Colonic mucosa (tissue), 4 donors: ENCODE measurements at places on chromosomes 7 and 10. TPM values are rescaled to one million over a fixed set of nuclear protein-coding genes. Genes with fewer than 3 reads are reported as not detected.
A peak's percentile ranks its signal among the peaks of the same experiment; 100 is the strongest.

DNA sequence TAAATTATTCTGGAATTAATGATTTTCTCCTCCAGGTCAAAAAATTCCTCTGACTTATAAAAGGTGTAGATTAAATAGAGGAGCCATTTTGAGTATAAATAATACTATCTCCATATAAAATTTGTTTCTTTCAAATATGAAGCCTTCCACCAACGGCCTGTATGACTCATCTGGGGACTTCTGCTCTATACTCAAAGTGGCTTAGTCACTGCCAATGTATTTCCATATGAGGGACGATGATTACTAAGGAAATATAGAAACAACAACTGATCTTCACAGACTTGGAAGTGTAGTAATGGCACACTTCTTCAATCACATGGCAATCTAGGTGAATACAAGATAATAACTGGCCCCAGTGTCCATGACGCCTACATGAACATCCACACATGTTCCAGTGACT, 335.6 kb upstream of the HGF start:
- H3K27me3 ChIP-seq, result no peaks in the 10 kb centered on the region
- no peaks in the 10 kb centered on the region for H3K36me3 ChIP-seq
- no peak for DNase-seq
- no peak overlapping the region for H3K27ac ChIP-seq
- no peak overlapping the region for H3K4me3 ChIP-seq
- no peaks in the 10 kb centered on the region for H3K4me1 ChIP-seq

DNA sequence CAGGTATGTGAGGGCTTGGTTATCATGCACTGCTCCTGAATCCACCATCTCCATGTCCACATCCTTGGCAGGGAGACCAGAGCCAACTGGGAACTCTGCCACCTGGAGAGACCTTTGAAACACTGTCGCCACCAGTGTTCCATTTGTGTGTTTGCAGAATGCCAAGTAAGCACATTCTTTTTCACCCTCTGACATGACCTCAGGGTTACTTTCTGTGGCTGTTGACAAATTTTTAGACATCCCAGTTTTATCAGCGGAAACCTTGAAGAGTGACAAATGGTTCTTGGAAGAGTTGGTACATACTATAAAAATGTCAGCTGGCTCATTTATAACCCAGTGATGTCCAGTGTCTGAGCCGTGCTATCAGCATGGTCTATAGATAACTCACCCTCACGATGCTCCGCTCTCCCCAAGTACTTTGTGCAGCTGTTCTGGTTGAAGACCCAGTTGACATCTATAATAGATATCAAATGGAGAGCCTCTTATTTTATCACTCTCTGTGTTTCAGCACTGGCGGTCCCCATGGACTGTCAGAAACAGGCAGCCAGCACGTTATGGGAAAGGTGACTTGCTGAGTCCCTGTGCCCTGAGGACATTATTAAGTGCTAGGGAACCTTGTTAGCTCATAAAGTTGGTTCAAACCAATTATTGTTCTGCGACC, 563.1 kb upstream of the GALNT17 start:
- peak; percentile 71 for DNase-seq
- no peaks in the 10 kb centered on the region for H3K4me1 ChIP-seq
- H3K4me3 ChIP-seq, result no peak overlapping the region
- H3K27me3 ChIP-seq, result no peaks in the 10 kb centered on the region

DAGLB gene
- total RNA-seq, result 26.5 TPM

DNA sequence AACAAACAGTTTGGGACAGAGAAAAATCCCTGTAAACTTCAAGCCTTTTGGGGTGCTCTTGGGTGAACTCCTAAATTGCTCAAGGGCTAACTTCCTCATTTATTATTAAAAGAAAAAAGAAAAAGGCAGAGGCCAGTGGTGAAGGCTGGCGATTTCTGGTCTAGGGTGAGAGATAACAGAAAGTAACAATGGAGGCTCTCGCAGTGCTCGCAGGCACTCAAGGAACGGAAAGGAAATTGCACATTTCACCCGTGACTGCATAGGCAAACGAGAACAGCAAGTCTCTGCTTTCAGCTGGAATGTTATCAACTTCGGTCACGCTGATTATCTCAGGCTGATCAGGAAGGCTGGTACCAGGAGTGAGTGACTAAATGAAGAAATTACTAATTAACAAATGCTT, 70.7 kb downstream of the PRKAG2 start:
- no peaks in the 10 kb centered on the region for H3K36me3 ChIP-seq
- DNase-seq, result no peak
- no peaks in the 10 kb centered on the region for H3K4me1 ChIP-seq
- H3K27ac ChIP-seq, result no peak overlapping the region
